Naive thymus-derived CD8-positive, alpha-beta T cell (primary cell): ENCODE measurements at places on chromosomes 12 and 14. TPM values are rescaled to one million over a fixed set of nuclear protein-coding genes. Genes with fewer than 3 reads are reported as not detected.

GRCh38 chr12:121741743-121742142 lies 29.2 kb downstream of the TMEM120B start:
- DNase-seq = no peak

GRCh38 chr12:62168411-62168810 lies 91.8 kb upstream of the USP15 start:
- DNase-seq = no peak

- no peak for DNase-seq
Measured at GRCh38 chr14:64758691-64759554, 54.7 kb downstream of the PLEKHG3 start.

DNA sequence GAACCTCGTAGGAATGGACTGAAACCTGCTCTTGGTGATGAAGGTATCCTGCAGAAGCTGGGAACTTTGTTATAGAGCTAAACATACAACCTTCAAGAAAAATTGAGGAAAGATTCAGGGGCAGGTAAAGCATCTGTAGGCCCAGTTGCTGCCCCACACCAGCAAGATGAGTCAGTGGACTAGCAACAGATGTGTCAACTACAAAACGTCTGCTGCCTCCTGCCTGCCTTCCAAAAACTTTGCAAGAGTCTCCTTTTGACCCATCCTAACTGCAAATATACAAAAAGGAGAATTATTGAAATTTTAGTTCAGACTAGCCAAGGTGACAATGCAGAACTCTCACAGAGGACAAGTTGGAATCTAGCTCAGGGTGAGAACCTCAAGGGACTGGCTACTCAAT lies 60.9 kb upstream of the TMTC1 start:
- DNase-seq = no peak

- peak; percentile 27 for DNase-seq
Measured at GRCh38 chr12:4148418-4149056, 125.0 kb upstream of the CCND2 start.

VWF gene
- not detected for polyA plus RNA-seq

KRT2 gene
- polyA plus RNA-seq = 1.2 TPM

GRCh38 chr14:24681056-24681455 lies 47.1 kb upstream of the GZMB start:
- no peak for DNase-seq

DNA sequence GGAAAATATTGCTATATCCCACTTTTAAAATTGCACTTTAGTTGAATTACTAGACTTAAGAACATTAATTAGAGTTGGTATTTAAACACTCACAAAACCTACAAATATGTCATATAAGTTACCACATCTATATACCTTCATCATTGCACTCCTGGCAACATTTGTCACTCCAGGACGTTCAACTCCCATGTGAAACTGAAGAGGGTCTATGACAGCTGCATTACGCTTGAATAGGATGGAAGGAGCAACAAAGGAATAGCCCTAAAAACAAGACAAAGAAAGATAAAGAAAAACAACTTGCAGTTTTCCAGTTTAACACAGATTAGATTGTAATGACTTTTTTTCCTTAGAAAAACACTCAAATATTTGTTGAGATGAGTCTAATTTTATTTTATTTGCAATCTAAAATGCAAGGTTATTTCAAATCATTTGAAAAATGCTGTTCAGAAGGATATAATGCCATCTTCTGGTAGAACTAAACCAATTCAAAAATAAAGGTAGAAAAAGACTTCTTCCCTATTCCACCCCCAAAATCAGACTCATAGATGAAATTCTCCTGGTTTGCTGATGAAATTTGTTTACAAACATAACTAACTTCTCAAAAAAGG lies 84.3 kb upstream of the TTC7B start:
- no peak for DNase-seq
